NCI-H1105 (cell line): ENCODE measurements at places on chromosomes 3 and 15.

DNA sequence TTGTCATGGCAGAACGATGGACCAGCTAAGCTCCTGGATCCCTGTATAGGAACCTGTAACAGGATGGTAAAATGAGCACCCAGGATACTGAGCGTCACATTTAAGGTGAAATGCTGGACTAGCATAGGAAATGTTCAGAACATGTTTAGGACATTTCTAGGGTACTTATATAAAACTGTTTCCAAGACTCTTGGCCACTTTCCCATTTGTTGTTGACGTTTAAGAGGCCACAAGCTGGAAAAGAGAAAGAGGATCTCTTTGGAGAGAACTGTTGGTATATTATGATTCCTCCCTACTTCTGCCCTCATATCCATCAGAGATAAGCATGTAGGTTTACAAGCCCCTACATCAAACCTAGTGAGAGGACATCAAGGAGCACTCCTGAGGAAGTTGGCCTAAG, 57.5 kb downstream of the SCN11A start:
- no peak for DNase-seq

DNA sequence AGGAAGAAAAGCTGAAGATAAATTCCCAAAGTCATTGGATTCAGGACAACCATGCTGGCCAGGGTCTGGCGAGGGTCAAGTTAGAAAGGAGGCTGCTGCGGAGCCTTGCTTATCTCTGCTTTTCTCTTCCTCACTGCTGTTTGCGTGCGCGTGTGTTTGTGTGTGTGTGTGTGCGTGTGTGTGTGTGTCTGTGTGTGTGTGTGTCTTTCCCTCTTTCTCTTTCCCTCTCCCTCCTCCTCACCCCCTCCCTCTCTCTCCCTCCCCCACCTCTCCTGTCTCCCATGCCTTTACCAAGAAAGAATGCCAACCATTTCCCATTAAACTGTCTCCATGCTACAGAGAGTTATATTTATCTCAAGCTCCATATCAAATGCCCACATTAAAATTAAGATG, at the start of gene COLQ:
COLQ (minus strand) TSS at position 134 of the 393 bp plus-strand sequence; CDS start at position 53, 81 bp downstream.
- DNase-seq: no peak

DNA sequence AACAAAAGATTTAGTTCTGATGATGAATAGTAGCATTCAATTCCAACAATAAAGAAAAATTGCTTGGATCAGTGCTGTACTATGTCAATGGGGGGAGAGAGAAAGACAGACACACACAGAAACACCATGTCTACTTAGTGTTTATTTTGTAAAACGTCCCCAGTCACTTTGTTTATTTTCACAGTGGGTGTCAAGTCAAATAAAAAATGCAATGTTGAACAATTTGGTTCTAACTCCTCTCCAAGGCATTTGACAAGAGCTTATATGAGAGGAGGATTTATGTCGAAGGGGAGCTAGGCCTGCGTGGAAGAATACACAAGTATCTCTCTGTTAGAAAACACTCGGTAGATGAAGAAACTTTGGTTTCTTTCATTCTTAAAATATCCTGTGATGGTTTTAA, 201.7 kb upstream of the SLC2A2 start:
- DNase-seq: no peak

DNA sequence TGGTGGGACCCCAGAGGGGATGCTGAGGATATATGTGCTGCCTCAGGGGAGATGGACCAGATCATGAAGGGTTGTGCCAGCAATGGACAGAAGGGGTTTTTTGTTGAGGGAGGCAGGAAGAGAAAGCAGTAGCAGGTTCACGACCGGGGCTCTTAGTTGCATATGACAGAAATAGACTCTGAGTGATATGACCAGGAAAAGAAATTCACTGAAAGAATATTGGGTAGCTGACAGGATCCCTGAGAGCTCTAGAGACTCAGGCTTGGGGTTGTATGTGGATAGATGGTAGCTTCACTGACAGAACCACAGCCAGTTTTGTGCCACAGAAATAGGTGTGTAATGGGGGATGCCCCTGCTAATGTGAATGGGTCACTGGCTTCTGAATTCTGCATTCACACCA, 241.6 kb downstream of the ZNF621 start:
- DNase-seq: no peak

DNA sequence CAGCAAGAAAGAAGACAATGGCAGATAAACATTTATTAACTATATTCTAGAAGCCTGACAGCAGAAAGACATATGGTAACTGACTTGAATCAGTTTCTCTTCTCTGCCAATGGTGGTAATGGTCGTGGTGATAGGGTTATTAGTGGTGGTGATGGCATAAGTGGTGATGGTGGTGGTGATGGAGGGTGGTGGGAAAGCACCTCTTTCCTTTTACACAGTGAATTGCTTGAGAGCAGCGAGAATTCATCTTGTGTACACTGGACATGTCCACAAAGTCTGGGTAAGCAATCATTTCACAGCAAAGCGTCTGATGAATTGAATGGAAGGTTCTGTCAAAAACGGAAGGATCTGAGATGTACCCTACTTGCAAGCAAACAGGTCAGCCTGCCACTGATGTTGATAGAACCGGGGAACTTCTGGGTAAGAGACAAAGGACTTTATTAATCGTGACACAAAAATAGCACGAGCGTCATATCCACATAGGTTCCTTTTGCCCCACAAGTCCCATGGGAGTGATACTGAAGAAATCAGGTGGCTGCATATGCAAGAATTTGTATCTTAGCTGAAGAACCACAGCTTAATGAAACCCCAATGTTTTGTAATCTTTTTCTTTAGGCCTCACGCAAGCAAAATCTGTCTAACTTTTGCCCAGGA, 23.5 kb upstream of the TBC1D5 start:
- DNase-seq: no peak

GRCh38 chr15:56919609-56920366, 1.3 kb downstream of the TCF12 start:
- DNase-seq: peak; percentile 14

GRCh38 chr15:47721676-47722075, 4.4 kb downstream of the SEMA6D start:
- no peak for DNase-seq

- no peak for DNase-seq
Measured at GRCh38 chr3:133487204-133487603, 86.3 kb upstream of the CDV3 start.

DNA sequence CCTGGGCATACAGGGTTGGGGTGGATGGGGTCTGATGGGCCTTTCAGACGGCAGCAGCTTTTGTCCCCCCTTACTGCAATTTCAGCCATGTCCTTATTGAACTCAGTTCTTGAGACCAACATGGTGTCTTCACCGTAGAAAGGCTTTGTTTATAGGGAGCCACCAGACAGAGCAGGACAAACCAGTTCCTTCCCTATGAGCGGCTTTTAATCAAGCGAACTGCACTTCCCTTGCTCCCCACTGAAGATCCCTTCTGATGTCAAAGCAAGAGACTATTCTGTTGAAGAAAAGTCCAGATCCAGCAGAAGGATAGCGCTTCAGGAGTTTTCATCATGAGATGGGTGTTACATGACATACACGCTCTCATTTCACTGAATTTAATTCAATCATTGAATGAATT, 100.4 kb downstream of the CD47 start:
- no peak for DNase-seq

DNA sequence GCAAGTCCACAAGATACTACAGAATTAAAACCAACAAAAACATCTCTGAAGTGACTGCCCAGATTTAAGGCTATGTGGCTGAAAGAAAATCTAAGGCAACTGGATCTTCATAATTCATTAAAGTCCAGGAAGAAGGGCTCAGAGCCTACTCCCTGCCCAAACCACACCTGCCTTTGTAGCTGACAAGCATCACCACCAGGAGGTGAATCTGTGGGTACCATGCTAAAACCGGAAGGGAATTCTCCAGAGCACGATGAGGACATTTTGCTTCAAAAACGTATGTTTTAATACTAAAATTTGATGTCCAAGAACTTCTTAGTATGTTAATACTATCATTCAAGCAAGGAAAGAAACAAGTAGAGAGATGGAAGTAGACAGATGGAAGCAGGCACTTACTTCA, 495.9 kb upstream of the NECTIN3 start:
- no peak for DNase-seq

GRCh38 chr15:96442076-96442475, 111.6 kb downstream of the NR2F2 start:
- DNase-seq: no peak

- DNase-seq: no peak
Measured at GRCh38 chr15:80260551-80260950, 8.5 kb upstream of the CTXND1 start.

DNA sequence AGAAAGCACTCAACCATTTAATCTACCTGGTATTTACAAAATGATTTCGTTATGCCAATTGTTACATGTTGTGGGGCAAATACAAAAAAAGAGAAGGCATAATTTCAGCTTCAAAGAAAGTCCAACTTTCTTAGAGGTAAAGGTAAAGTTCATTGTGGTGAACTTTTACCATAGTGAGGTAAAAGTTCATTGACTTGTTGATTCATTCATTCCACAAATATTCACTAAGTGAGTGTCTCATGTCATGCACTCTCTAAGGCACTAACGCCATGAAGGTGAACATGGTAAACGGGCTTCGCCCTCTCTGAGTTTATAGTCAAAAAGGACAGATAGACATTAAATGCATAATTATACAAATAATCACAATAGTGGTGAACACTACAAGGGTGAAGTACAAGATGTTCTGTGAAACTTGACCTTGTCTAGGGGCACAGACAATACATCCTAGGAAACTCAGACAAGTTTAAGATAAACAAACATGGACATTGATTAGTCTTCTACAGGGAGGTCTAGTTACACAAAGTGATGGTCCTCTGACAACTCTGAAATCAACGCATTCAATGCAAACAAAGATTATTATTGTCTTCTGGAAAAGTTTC, 378.6 kb downstream of the MAGI1 start:
- DNase-seq: no peak
